Upper lobe of left lung (tissue), 6 donors: ENCODE measurements at places on chromosomes 6 and 20.

DNA sequence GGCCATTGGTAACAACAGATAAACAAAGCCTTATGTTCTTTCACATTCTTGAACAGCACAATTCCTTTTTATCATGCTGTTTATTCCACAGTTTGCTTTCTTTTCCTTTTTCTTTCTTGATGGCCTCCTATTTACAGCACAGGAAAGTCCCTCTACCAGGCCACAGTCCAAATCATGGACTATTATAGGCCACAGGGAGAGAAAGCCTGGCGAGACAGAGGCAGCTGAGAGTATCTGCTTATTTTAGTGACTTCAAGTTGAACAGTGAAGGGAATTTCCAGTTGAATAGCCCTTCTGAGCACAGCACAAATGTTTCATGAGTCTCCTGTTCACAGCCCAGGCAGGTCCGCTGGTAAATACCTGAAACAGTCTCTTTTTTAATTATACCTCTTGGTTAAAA lies 263.7 kb upstream of the ARID1B start:
- DNase-seq = no peak
- H3K27me3 ChIP-seq = no peaks in the 10 kb centered on the region
- no peak overlapping the region for H3K4me3 ChIP-seq
- H3K36me3 ChIP-seq = no peaks in the 10 kb centered on the region
- no peaks in the 10 kb centered on the region for H3K4me1 ChIP-seq
- no peak overlapping the region for H3K27ac ChIP-seq

- H3K36me3 ChIP-seq = no peaks in the 10 kb centered on the region
- no peaks in the 10 kb centered on the region for H3K27me3 ChIP-seq
- no peak overlapping the region for H3K27ac ChIP-seq
- no peak overlapping the region for H3K4me3 ChIP-seq
- no peak for DNase-seq
- H3K4me1 ChIP-seq = no peaks in the 10 kb centered on the region
These were observed 36.7 kb downstream of the LRFN2 start for GRCh38 chr6:40550202-40551101.

DNA sequence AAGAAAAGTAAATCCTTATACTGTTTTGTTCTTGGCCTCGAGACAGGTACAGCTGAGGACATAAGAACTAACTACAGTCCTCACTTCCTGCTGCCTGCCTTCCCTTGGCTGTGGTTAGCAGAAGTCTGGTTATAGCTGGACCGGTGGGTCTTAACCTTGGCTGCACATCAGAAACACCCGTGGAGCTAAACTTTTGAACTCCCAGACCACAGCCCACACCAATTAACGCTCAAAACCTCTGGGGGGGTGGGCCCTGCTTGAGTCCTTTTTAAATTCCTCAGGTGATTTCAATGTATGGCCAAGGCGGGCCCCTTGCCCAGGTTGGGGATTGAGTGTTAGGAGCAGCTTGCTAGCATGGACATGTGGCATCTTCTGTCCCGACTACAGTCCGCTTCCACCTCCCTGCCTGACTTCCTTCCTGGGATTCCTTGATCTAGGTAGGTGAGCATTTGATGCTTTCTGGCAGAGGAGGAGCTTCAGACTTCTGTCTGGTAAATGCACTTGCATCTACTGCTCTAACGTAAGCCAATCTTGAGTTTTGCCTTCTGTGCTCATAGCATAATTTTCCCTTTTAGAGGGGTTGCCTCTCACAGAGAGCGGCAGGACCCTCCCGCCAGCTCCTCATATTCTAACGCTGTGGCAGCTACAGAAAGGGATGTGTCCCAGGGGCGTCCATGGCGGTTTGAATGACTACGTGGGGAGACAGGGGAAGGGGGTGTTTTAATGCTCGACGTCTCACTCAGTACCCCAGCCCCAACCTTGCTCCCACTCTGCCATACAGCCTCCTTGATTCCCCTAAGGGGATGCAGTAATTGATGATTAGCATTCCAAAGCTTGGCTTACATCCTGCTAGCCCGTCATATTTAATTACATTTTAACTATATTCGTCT lies 390.1 kb downstream of the ZFAND3 start:
- H3K4me1 ChIP-seq = peaks cover 13% of the 10 kb centered on the region
- H3K36me3 ChIP-seq = no peaks in the 10 kb centered on the region
- DNase-seq = no peak
- no peak overlapping the region for H3K4me3 ChIP-seq
- no peaks in the 10 kb centered on the region for H3K27me3 ChIP-seq

DNA sequence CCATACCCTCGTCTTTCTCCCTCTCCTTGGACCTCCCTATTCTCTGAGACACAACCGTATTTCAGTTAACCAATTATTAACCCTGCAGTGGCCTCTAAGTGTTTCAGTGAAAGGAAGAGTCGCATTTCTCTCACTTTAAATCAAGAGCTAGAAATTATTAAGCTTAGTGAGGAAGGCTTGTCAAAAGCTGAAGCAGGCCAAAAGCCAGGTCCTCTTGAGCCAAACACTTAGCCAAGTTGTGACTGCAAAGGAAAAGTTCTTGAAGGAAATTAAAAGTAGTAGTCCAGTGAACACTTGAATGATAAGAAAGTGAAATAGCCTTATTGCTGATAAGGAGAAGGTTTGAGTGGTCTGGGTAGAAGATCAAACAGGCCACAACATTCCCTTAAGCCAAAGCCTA lies 58.3 kb downstream of the SNX9 start:
- peak; percentile 61 for DNase-seq
- no peak overlapping the region for H3K4me3 ChIP-seq
- peaks cover 19% of the 10 kb centered on the region for H3K4me1 ChIP-seq
- H3K36me3 ChIP-seq = no peaks in the 10 kb centered on the region
- no peak overlapping the region for H3K27ac ChIP-seq

DNA sequence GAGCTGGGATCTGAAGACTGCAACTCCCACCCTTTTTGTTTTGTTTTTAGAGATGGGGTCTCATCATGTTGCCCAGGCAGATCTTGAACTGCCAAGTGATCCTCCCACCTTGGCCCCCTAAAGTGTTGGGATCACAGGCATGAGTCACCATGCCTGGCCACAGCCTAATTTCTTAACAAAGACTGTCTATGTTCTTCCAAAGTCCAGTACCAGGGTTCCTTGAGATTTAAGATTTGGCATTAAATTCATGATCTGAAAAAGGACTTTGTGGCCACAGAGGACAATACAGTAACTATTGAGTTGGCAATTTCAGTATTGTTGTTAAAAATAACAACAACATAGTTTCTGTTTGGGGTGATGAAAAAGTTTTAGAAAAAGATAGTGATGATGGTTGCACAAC lies 28.7 kb upstream of the BEND3 start:
- no peaks in the 10 kb centered on the region for H3K4me1 ChIP-seq
- no peak overlapping the region for H3K27ac ChIP-seq
- no peak for DNase-seq
- H3K4me3 ChIP-seq = no peak overlapping the region
- no peaks in the 10 kb centered on the region for H3K27me3 ChIP-seq

GRCh38 chr6:128346569-128346968 lies 173.8 kb downstream of the PTPRK start:
- no peak overlapping the region for H3K4me3 ChIP-seq
- no peaks in the 10 kb centered on the region for H3K36me3 ChIP-seq
- peaks cover 3% of the 10 kb centered on the region for H3K4me1 ChIP-seq
- no peak overlapping the region for H3K27ac ChIP-seq
- DNase-seq = no peak

- DNase-seq = no peak
- H3K4me3 ChIP-seq = no peak overlapping the region
- no peaks in the 10 kb centered on the region for H3K36me3 ChIP-seq
- H3K4me1 ChIP-seq = peaks cover 15% of the 10 kb centered on the region
- H3K27ac ChIP-seq = no peak overlapping the region
These were observed 33.3 kb downstream of the SLX4IP start for GRCh38 chr20:10468340-10468845.

DNA sequence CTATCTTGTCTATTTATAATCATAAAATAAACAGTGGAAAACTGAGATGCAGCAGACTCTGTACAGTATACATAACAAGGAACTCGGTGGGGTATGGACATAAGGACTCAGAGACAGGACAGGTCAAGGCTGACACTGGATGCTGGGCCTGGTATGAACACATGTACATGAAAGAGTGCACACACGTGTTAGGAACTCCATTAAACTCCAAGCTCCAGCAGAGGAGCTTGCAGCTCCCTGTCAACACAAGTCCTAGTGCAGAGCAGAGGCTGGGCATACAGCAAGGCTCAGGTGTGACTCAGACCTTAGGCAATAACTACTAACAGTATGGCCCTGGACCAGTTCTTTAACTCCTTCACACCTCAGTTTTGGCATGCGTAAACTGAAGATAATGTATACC lies 17.1 kb downstream of the NAPB start:
- no peak overlapping the region for H3K27ac ChIP-seq
- H3K4me1 ChIP-seq = peaks cover 21% of the 10 kb centered on the region
- DNase-seq = no peak
- peaks cover 3% of the 10 kb centered on the region for H3K36me3 ChIP-seq

DNA sequence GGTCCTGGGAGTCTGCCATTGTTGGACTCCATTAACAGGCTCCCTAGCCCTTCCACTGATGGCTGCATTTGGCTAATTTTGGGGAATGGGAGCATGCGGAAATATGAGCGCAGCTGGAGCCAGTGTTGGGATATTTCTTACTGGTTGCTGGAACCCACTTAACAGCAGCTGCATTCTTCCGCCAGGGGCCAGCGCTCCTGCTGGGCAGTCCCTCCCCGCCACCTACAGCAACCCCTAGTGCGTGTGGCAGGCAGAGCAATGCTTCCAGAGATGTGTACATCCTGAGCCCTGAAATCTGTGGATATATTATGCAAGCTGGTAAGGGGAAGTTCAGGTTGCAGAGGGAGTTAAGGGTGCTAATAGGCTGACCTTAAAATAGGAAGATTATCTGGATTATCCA lies 16.4 kb downstream of the CST8 start:
- no peak for DNase-seq
- no peaks in the 10 kb centered on the region for H3K27me3 ChIP-seq
- no peak overlapping the region for H3K4me3 ChIP-seq
- H3K27ac ChIP-seq = no peak overlapping the region

DNA sequence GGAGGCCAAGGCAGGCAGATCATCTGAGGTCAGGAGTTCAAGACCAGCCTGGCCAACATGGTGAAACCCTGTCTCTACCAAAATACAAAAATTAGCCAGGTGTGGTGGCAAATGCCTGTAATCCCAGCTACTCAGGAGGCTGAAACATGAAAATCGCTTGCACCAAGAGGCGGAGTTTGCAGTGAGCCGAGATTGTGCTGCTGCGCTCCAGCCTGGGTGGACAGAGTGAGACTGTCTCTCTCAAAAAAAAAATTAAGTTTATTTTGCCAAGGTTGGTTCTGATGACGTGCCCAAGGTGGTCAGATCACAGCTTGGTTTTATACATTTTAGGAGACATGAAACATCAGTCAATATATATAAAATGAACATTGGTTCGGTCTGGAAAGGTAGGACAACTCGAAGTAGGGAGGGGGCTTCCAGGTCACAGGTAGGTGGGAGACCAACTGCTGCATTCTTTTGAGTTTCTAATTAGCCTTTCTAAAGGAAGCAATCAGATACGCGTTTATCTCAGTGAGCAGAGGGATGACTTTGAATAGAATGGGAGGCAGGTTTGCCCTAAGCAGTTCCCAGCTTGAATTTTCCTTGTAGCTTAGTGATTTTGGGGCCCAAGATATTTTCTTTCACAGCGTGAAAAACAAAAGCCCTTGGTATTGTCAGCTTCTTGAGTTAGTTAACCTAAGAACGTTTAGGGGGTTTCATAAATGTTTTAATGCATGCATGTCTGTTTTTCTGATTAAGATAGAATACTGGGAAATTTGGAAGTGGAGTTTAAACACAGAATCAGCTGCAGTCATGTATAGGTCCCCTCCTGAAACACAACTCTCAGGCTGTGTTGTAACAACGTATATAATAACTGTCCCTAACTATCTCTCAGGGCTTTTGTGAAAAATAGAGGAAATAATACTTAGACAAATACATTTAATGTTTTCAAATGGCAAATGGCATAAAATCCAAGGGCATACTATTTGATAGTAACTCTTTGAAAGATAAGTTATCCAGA lies 16.7 kb downstream of the ACOT13 start:
- DNase-seq = no peak
- H3K4me1 ChIP-seq = no peaks in the 10 kb centered on the region
- H3K4me3 ChIP-seq = no peak overlapping the region
- H3K27ac ChIP-seq = no peak overlapping the region
- no peaks in the 10 kb centered on the region for H3K36me3 ChIP-seq

DNA sequence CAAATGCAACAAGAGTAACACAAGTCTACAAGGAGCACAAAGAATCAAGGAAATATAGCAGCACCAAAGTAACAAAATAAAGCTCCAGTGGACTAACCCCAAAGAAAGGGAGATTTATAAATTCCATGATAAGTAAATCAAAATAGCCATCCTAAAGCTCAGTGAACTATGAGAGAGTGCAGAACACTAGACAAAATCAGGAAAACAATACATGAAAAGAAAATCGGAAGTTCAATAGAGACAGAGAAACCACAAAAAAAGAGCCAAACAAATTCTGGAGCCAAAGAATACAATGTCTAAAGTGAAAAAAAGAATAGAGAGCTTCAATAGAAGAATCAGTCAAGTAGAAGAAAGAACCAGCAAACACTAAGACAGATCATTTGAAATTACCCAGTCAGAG lies 247.3 kb upstream of the TENT5A start:
- no peak overlapping the region for H3K4me3 ChIP-seq
- H3K27ac ChIP-seq = no peak overlapping the region
- H3K27me3 ChIP-seq = no peaks in the 10 kb centered on the region
- H3K36me3 ChIP-seq = no peaks in the 10 kb centered on the region

DNA sequence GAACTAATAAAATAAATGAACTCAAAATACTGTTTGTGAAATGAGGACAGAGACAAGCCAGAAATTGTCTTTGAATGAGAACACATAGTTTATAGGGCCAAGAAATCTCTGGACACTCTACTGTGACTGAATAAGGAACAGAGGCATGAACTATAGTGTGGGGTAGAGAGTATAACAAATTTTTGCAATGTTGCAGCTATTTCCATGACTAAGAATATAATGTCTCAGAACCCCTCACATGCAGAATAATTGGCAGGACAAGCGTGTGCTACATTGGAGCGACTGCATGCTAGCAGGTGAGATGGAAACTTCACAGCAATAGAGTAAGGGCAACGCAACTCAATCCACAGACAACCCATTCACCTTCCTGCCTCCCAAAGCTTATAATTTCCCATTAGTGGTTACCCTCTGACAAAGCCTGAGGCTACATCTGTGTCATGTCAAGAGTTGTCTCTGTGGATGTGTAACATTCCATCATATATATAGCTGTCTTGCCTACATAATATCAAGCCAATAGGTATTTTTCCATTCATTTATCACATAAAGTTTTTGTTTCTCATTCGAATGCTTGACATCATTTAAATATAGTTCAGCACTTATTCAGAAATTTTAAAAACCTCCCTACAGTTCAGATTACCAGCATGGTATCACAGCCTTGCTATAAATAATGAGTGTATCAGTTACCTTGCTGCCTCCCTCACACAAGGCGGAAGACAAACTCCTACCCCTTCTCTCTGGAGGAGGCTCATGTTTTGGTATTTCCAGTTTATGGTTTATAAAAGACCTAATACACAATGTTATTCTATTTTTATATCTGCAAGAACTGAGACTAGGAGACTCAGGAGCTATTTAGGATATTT lies 47.9 kb upstream of the ECHDC1 start:
- H3K4me1 ChIP-seq = no peaks in the 10 kb centered on the region
- no peak for DNase-seq
- no peaks in the 10 kb centered on the region for H3K36me3 ChIP-seq
- no peaks in the 10 kb centered on the region for H3K27me3 ChIP-seq
- H3K27ac ChIP-seq = no peak overlapping the region
- H3K4me3 ChIP-seq = no peak overlapping the region

GRCh38 chr6:112008482-112008881 lies 45.4 kb upstream of the CCN6 start:
- no peaks in the 10 kb centered on the region for H3K27me3 ChIP-seq
- H3K27ac ChIP-seq = no peak overlapping the region
- no peaks in the 10 kb centered on the region for H3K4me1 ChIP-seq
- no peaks in the 10 kb centered on the region for H3K36me3 ChIP-seq
- no peak overlapping the region for H3K4me3 ChIP-seq
